ENCODE measurements at places on chromosomes 7 and 10. TPM values are rescaled to one million over a fixed set of nuclear protein-coding genes. Genes with fewer than 3 reads are reported as not detected.

TSPAN33 gene
- 2.8 TPM for total RNA-seq

NUDT13 gene
- 1.6 TPM for total RNA-seq

- no peaks in the 10 kb centered on the region for H3K4me1 ChIP-seq
- H3K27ac ChIP-seq: no peak overlapping the region
- H3K4me3 ChIP-seq: no peak overlapping the region
Measured at GRCh38 chr10:133157662-133158436, 2.2 kb upstream of the KNDC1 start.

DNA sequence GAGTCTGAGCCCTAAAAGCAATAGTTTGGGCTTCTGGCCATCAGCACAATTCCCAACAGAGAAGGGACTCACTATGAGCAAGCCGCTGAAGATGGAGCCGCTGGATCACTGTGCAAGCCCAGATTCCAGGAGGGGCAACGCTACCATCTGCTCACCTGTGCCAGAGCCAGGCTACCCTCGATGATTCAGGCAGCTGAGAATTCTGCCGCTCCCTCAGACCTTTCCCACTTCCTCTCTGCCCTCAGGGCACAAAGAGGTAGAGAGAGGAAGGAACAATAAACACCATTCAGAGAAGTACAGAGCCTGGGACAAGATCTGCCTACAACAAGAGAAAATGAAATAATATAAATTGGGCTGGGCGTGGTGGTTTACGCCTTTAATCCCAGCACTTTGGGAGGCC is 98.1 kb downstream of the MYOF start:
- no peak for DNase-seq
- no peaks in the 10 kb centered on the region for H3K36me3 ChIP-seq
- peaks cover 38% of the 10 kb centered on the region for H3K4me1 ChIP-seq
- H3K27ac ChIP-seq: no peak overlapping the region
- H3K27me3 ChIP-seq: no peaks in the 10 kb centered on the region

DNA sequence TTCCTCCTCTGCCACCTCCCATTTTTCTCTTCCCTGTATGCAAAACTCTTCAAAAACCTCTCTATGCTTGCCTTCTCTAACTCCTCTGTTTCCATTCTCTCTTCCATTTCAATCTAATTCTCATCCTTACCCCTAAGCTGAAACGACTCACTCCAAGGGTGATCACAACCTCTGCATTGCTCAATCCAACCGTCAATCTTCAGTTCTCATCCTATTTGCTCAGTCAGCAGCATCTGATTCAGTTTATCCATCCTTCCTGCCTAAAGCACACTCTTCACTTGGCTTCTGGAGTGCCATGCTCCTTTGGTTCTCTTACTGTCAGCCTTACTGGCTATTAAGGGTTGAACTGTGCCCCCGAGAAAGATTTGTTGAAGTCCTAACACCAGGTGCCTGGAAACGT is 163.5 kb upstream of the NEBL start:
- H3K4me3 ChIP-seq: no peak overlapping the region
- no peak overlapping the region for H3K27ac ChIP-seq
- no peaks in the 10 kb centered on the region for H3K27me3 ChIP-seq

- H3K4me1 ChIP-seq: no peaks in the 10 kb centered on the region
- DNase-seq: no peak
- H3K4me3 ChIP-seq: no peak overlapping the region
- no peak overlapping the region for H3K27ac ChIP-seq
- H3K27me3 ChIP-seq: no peaks in the 10 kb centered on the region
Measured at GRCh38 chr7:42262964-42263363, 26.0 kb upstream of the GLI3 start.

DNA sequence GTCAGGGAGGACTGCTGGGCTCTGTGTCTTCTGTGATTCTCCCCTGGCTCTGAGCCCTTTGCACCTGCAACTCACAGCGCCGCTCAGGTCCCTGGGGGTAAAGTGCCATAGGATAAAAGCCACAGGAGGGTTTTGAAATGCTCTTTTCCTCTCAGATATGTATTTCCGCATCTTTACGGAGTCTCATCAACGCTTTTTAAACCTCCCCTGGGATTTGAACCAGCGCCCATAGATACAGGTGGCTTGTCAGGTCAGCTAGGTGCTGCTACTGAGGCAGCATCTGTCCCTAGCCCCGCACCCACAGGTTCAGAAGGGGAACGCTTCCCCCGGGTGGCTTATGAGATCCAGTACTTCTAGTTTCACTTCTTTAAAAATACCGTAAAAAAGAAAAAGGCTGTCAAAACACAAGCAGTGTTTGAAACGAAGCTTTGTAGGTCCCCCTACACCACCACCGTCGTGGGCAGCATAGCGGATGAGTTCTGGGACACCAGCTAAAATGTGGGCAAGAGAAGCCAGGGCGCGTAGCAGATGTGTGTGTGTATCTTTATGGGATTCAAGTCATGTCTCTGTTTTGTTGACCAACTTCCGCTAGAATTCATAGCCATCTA is 173.5 kb downstream of the CUX1 start:
- peak overlapping the region; percentile 60 for H3K4me3 ChIP-seq
- DNase-seq: peak; percentile 22
- H3K4me1 ChIP-seq: peaks cover 10% of the 10 kb centered on the region
- peak overlapping the region; percentile 48 for H3K27ac ChIP-seq
- H3K36me3 ChIP-seq: no peaks in the 10 kb centered on the region
- H3K27me3 ChIP-seq: no peaks in the 10 kb centered on the region

GRCh38 chr10:61376908-61377368 is 76.2 kb downstream of the TMEM26 start:
- no peaks in the 10 kb centered on the region for H3K4me1 ChIP-seq
- no peaks in the 10 kb centered on the region for H3K36me3 ChIP-seq
- H3K27me3 ChIP-seq: peaks cover 4% of the 10 kb centered on the region
- no peak overlapping the region for H3K4me3 ChIP-seq
- no peak for DNase-seq

TEX36 gene
- total RNA-seq: not detected

- H3K4me3 ChIP-seq: no peak overlapping the region
- peaks cover 4% of the 10 kb centered on the region for H3K27me3 ChIP-seq
- no peak overlapping the region for H3K27ac ChIP-seq
- H3K36me3 ChIP-seq: no peaks in the 10 kb centered on the region
- no peaks in the 10 kb centered on the region for H3K4me1 ChIP-seq
- no peak for DNase-seq
Measured at GRCh38 chr7:157113607-157114006, 25.1 kb upstream of the UBE3C start.

DNA sequence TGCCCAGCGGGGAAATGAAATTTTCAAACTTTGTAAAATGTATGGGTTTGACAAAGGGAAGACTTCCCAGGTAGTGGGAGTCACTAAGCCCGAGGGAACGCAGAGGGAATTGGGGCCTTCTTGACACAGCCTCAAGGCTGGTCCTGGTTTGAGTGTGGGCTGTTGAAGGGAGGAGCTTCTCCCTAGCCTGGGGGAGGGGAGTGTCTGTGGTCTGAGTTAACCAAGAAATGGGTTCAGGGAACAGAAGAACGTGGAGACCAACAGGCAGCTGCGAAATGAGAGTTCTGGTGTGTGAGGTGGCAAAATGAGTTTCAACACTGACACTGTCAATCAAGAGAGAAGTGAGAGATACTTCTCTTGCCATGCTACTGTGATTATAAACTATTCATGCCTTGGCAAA is 32.7 kb upstream of the BAMBI start:
- no peaks in the 10 kb centered on the region for H3K36me3 ChIP-seq
- no peak for DNase-seq
- no peak overlapping the region for H3K27ac ChIP-seq
- H3K4me3 ChIP-seq: no peak overlapping the region
- no peaks in the 10 kb centered on the region for H3K4me1 ChIP-seq
- peaks cover 8% of the 10 kb centered on the region for H3K27me3 ChIP-seq

UNCX gene
- total RNA-seq: not detected

SPRN gene
- total RNA-seq: not detected

DNA sequence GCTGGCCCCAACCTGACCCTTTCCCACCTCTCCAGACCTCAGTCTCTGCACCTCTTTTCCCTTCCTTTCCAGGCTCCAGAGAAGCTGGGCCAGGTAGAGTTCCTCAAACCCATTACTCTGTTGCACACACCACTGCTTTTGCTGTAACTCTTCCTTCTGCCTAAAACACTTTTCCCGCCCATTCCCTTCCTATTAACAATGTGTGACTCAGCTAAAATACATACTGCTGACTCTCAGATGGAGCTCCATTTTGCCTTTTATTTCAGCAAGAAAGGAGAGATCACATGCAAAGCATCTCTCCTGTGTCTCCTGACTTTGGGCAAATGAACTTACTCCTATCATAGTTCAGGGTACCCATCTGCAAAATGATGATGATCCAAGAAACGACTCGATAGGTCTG is 201.0 kb downstream of the CALN1 start:
- no peak overlapping the region for H3K27ac ChIP-seq
- no peak overlapping the region for H3K4me3 ChIP-seq
- H3K27me3 ChIP-seq: no peaks in the 10 kb centered on the region

Data from activated CD8-positive, alpha-beta T cell treated with anti-CD3 and anti-CD28 coated beads, Interleukin-2, amount 10 ng/mL, durations not matched to agents 7 days and 5 days (primary cell).